ENCODE measurements at places on chromosomes 11 and 22.

DNA sequence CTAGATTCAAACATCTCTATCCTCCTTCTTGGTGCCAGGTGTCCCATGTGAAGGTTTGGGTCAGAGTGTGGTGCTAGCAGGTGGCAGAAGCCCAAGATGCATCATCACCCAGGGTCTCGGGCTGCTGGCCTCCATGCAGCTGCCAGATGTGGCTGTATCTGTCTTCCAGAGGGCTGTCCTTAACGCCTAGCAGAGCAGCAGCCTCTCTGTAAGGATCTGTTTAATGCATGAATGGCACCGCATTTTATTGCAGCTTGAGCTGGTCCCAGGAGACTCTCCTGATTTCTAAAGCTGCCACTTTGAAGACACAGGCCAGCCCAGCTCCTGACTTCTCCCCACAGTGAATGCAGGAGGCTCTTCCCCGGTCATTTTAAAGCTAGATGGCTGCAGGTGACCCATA, 26.3 kb downstream of the SLC1A2 start:
- peaks cover 4% of the 10 kb centered on the region for H3K36me3 ChIP-seq
- no peak overlapping the region for H3K4me3 ChIP-seq
- peaks cover 4% of the 10 kb centered on the region for H3K27me3 ChIP-seq
- peaks cover 22% of the 10 kb centered on the region for H3K4me1 ChIP-seq
- no peak overlapping the region for H3K27ac ChIP-seq

DNA sequence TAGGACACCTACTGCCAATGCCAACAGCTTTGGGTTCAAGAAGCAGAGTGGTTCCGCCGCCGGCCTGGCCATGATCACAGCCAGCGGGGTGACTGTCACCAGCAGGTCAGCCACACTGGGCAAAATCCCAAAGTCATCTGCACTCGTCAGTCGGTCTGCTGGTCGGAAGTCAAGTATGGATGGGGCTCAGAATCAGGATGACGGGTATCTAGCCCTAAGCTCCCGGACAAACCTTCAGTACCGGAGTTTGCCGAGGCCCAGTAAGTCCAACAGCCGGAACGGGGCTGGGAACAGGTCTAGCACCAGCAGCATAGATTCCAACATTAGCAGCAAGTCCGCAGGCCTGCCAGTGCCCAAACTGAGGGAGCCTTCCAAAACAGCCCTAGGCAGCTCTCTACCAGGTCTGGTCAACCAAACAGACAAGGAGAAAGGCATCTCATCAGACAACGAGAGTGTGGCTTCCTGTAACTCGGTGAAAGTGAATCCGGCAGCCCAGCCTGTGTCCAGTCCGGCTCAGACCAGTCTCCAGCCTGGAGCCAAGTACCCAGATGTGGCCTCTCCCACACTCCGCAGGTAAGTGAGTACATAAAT, 115.1 kb downstream of the DBX1 start:
- no peaks in the 10 kb centered on the region for H3K4me1 ChIP-seq
- peaks cover 5% of the 10 kb centered on the region for H3K27me3 ChIP-seq

DNA sequence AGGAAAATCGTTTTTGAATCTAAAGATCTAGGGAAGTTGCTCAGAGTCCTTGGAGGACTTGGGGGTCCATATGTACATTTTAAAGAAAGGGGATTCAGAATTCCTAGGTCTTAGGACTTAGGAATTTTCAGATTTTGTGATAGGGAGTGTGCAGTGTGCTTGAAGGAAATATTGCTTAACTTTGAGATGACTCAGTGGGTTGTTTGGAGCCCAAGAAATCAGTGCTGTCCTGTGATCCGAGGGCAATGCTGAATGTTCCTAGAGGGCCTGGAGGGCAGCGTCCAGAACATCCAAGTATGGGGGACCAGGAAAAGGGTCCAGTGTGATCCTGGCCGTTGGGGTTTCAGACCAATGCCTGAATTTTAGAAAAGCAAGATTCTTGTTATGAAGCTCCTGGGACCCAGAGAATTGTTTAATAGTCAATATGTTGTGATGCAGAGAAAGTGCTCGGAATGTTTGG, 3.1 kb upstream of the IGF2 start:
- H3K4me3 ChIP-seq, result no peak overlapping the region
- no peak overlapping the region for H3K27ac ChIP-seq
- H3K36me3 ChIP-seq, result no peaks in the 10 kb centered on the region
- H3K27me3 ChIP-seq, result peaks cover 69% of the 10 kb centered on the region
- no peak for DNase-seq
- peaks cover 4% of the 10 kb centered on the region for H3K4me1 ChIP-seq

- peaks cover 8% of the 10 kb centered on the region for H3K36me3 ChIP-seq
- no peak for DNase-seq
- no peaks in the 10 kb centered on the region for H3K27me3 ChIP-seq
- H3K27ac ChIP-seq, result peak overlapping the region; percentile 89
Observed at GRCh38 chr22:28802595-28803123, 2.3 kb upstream of the XBP1 start.

GRCh38 chr11:69344570-69345145, 50.7 kb downstream of the MYEOV start:
- no peak overlapping the region for H3K27ac ChIP-seq
- H3K36me3 ChIP-seq, result peaks cover 4% of the 10 kb centered on the region
- no peaks in the 10 kb centered on the region for H3K27me3 ChIP-seq
- no peak overlapping the region for H3K4me3 ChIP-seq
- peaks cover 3% of the 10 kb centered on the region for H3K4me1 ChIP-seq

GRCh38 chr11:47907499-47907898, 59.3 kb upstream of the NUP160 start:
- H3K4me3 ChIP-seq, result no peak overlapping the region
- H3K36me3 ChIP-seq, result peaks cover 4% of the 10 kb centered on the region
- no peak for DNase-seq
- peaks cover 2% of the 10 kb centered on the region for H3K27me3 ChIP-seq
- no peak overlapping the region for H3K27ac ChIP-seq
- H3K4me1 ChIP-seq, result peaks cover 2% of the 10 kb centered on the region

GRCh38 chr11:124762105-124762623, at the start of gene ESAM:
Gene ESAM (minus strand): TSS chr11:124762290. CDS start chr11:124762154, 136 bp downstream.
- H3K36me3 ChIP-seq, result no peaks in the 10 kb centered on the region
- peaks cover 13% of the 10 kb centered on the region for H3K27me3 ChIP-seq
- H3K4me3 ChIP-seq, result peak within 1 kb of the TSS; percentile 96

DNA sequence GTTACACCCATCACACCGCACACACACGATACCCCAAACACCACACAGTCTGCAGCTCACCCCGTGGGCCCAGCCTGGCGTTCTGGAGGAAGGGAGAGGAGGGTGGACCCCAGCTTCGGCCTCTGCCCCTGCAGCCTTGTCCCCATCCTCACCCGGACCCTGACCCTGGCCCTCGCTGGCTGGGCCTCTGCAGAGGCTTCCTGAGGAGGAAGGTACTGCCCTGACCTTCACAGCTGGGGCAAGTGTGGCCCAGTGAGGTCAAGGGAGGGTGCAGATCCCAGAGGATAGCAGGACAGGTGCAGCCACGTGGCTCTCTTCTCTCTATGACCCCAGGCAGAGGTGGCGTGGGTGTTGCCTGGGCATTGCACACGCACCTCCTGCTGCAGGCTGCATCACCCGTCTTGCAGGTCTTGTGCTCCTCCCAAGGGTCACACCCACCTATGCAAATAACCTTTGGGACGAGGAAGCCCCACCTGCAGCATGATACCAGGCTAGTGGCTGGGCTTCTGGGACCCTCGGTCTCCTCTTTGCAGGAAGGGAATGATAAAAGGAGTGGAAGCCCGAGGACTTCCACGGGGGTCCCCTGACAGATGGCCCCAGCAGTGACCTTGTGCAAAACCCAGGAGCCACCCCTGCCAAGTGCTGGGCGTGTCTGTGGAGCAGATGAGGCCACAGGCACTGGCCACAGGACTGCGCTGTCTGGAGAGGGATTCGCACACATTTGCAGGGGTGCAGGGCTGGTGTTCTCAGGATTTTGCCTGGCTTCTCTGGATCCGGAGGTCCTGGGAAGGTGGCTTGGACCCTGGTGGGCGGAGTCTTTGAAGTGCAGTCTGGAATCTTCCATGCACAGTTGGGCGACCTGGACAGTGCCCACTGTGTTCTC, 1241.5 kb downstream of the BRD1 start:
- DNase-seq, result no peak
- no peak overlapping the region for H3K4me3 ChIP-seq
- peaks cover 7% of the 10 kb centered on the region for H3K27me3 ChIP-seq
- no peak overlapping the region for H3K27ac ChIP-seq

DNA sequence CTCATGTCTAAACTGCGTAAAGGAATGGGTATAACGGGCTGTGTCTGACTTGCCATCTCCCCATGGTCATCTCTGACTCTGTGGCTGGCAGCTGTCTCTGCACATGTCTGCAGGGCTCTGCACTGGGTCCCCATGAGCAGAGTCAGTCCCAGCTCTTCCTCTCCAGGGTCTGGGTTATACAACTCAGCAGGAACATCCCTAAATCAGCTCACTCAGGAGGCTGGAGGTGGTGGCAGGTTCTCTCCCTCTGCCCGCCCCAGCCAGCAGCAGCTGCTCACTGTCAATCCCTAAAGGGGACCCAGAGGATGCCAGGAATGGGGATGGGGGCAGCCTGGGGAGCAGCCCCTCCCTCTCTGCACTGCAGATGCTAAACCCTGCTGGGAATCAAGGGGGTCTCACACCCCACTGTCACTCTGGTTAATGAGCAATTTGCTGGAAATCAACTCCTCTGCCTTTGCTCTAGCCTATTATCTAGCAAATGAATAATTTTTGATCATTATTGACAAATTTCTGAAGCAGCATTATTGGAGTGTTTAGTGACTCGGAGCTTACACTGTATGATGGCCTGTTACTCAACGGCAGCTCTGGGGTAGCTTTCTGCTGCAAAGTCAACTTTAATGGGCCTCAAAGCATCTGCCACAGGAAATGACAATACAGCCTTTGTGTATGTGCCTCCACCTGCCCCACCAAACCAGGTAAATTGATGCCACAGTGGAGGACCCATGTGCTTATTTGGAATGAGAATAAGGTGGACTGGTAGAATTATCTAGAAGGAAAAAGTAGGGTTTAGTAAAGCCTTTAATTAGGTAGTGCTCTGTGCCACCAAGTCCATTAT, 55.7 kb upstream of the SHANK2 start:
- no peaks in the 10 kb centered on the region for H3K36me3 ChIP-seq
- peaks cover 13% of the 10 kb centered on the region for H3K27me3 ChIP-seq
- no peaks in the 10 kb centered on the region for H3K4me1 ChIP-seq
- no peak for DNase-seq

- DNase-seq, result peak; percentile 49
- peaks cover 6% of the 10 kb centered on the region for H3K4me1 ChIP-seq
- no peak overlapping the region for H3K27ac ChIP-seq
- peaks cover 7% of the 10 kb centered on the region for H3K27me3 ChIP-seq
Observed at GRCh38 chr11:74453373-74453975, 13.9 kb downstream of the KCNE3 start.

- no peak overlapping the region for H3K27ac ChIP-seq
- H3K4me3 ChIP-seq, result no peak overlapping the region
- no peak for DNase-seq
- no peaks in the 10 kb centered on the region for H3K36me3 ChIP-seq
- peaks cover 15% of the 10 kb centered on the region for H3K27me3 ChIP-seq
Observed at GRCh38 chr22:35592418-35592967, 24.6 kb downstream of the MB start.

DNA sequence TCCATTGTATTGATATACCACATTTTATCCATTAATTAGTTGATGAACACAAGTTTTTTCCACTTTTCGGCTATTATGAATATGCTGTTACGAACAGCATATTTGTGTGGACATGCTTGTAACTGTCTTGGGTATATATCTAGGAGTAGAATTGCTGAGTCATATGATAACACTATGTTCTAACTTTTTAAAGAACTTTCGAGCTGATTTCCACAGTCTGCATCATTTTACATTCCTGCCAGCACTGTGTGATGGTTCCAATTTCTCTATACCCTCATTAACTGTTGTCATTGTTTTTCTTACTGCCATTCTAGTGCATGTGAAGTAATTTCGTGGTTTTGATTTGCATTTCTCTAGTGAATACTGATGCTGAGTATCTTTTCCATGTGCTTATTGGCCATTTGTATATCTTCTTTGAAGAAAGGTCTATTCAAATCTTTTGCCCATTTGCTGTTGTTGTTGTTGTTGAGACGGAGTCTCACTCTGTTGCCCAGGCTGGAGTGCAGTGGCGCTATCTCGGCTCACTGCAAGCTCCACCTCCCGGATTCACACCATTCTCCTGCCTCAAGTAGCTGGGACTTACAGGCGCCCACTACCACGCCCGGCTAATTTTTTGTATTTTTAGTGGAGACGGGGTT, 7.4 kb upstream of the RCE1 start:
- H3K4me3 ChIP-seq, result no peak overlapping the region
- H3K36me3 ChIP-seq, result no peaks in the 10 kb centered on the region
- no peak overlapping the region for H3K27ac ChIP-seq
- DNase-seq, result no peak
- peaks cover 33% of the 10 kb centered on the region for H3K4me1 ChIP-seq

DNA sequence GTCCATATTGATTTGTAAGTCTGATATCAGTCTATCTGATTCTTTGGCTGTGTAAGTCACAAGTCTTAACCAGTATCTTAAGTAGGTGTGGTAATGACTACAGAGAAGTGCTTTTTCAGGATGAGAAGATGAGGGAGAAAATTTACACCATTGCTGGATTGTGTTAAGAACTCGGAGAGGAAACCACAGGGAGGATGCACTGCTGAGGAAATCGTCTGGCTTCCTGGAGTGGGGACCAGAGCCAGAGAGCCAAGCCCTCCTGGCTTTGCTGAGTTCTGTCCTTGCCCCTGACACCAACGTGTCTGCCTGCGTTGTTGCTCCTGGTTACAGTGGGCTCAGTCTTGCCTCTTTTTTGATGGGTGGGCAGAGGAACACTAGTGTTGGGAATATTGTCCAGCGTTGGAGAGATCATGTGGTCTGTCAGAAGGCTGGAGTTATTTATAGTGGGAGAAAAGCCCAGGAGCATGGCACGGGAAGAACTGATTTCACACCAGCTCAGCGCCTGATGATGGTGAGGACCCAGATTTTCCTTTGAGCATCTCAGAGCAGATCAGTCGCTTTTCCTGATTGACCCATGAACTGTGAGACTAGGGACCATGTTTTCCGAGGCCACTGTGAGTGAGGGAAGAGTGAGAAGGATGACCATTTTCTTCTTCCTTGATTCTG, 29.6 kb downstream of the MARK2 start:
- peak overlapping the region; percentile 69 for H3K27ac ChIP-seq
- H3K4me1 ChIP-seq, result peaks cover 48% of the 10 kb centered on the region
- H3K4me3 ChIP-seq, result peak overlapping the region; percentile 42
- no peak for DNase-seq
- no peaks in the 10 kb centered on the region for H3K27me3 ChIP-seq

DNA sequence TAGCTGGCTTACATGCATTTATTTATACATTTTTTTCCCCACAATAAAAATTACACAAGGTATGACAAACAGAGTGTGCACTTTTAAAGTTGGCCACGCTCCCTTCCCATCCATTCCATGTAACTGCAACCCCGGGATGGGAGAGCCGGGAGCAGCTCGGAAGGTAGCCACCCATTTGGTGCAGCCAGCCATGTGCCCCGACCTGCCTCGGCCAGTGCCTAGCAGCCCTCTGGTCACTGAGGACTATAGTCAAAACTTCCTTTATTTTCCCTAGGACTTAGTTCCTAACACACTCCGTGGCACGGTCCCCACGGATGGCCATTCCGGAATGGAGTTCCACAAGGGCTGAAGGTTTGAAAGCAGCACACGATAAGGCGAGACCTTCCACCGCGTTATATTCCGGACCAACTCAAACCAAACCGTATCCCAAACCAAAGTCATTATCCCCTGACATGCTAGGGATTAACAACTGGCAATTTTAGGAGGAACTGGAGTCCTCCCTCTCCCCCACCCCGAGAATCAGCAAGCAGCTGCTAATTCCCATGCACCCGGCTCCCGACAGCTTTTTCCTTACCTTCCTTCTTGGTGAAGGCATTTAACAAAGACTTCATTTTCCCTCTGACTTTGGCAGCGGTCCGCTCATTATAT, 426.4 kb downstream of the SHANK2 start:
- peaks cover 66% of the 10 kb centered on the region for H3K27me3 ChIP-seq
- no peak overlapping the region for H3K27ac ChIP-seq
- H3K36me3 ChIP-seq, result no peaks in the 10 kb centered on the region
- peaks cover 4% of the 10 kb centered on the region for H3K4me1 ChIP-seq
- no peak overlapping the region for H3K4me3 ChIP-seq

Measured in naive thymus-derived CD8-positive, alpha-beta T cell (primary cell).